ENCODE measurements at places on chromosomes 12 and 14. TPM values are rescaled to one million over a fixed set of nuclear protein-coding genes. Genes with fewer than 3 reads are reported as not detected.

AKAP3 gene
- 2.3 TPM for total RNA-seq

DBX2 gene
- total RNA-seq: not detected

SELPLG gene
- 1.7 TPM for total RNA-seq

HOXC10 gene
- total RNA-seq: 4.0 TPM

KRT72 gene
- not detected for total RNA-seq

LEMD3 gene
- total RNA-seq: 14.9 TPM

IFNG-AS1 gene
- not detected for total RNA-seq

TMBIM4 gene
- total RNA-seq: 127 TPM

DDIT3 gene
- 24.8 TPM for total RNA-seq

CFAP251 gene
- total RNA-seq: 1.5 TPM

DNA sequence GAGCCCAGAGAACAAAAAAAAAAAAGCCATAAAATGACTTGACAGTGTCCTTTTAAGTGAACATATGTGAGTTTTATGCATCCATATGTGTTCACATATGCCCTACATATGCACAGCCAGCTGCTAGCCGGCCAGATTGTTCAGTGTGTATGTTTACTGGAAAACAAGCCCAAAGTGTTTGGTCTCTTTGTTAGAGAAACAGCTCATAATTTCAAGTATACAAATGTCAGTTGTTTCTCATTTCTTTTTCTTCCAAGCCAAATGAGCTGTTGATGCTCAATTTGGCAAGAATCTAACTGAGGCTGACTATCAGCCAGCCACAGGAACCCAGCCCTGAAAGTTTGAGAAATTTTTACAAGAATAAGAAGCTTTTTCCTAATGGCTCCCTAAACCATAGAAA lies 60.8 kb upstream of the TSPAN8 start:
- DNase-seq: no peak

GRCh38 chr12:110355073-110355472 lies 48.4 kb downstream of the ANAPC7 start:
- DNase-seq: no peak

DNA sequence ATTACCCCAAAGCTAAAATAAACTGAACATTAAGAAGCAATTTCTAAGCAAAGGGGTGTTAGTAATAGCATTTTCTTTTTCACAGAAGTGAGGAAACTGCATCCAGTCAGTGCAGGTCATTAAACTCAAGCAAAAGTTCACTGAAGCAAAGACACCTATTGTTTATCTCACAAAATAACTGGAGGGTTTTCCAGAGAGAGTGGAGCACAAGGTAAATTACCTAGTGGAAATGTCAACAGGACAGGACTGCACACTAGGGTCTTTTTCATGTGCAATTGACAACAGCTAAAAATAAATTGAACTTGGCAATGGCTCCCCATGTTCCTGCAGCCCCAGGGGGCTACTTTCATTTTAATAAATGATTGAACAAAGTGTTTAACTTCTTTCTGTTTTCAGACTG lies 742.0 kb downstream of the GALC start:
- no peak for DNase-seq

GRCh38 chr14:52286661-52287649 lies 19.5 kb downstream of the PTGDR start:
- peak; percentile 9 for DNase-seq

GRCh38 chr14:62308891-62309290 lies 546.7 kb downstream of the SNAPC1 start:
- no peak for DNase-seq

- DNase-seq: peak; percentile 78
Observed at GRCh38 chr12:89960011-89960507, 251.4 kb upstream of the ATP2B1 start.

- no peak for DNase-seq
Observed at GRCh38 chr14:105577314-105577861, 51.0 kb downstream of the TMEM121 start.

GRCh38 chr14:103512701-103513611 lies 9.7 kb downstream of the CKB start:
- DNase-seq: no peak

- DNase-seq: no peak
Observed at GRCh38 chr14:91409928-91410718, 7.5 kb downstream of the CCDC88C start.

- no peak for DNase-seq
Observed at GRCh38 chr12:25574761-25575160, 21.7 kb upstream of the LMNTD1 start.

GRCh38 chr12:63857771-63858670 lies 13.5 kb downstream of the SRGAP1 start:
- peak; percentile 25 for DNase-seq

DNA sequence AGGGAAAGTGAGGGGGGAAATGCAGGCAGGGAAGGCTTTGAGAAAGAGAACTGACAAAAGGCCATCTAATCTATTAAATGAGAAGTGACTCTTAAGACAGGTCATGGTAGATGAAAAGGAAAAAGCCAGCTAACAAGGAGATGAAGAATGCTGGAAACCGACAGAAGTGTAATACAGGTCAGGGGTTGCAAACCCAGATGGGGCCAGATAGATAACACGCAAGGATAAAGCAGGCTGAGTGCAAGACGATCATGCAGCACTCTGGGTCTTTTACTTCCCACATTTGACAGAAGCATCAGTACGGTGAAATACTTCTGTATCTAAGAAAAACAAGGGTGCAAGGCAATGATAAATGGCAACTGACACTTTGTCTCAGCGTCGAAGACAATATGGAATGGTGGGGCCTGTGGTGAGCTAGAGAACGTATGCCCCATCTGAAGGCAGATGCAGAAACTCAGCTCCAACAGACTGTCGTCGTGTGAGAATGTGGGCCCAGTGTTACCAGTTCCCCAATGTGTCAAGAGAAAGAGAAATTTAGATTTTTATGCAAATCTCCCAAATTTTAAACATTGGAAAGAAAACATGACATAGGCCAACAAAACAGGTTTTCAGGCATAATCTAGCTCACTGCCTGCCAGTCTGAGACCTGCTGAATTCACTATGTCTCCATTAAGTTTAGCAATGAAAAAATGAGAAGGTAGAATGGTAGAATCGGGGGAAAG lies 187.4 kb downstream of the PHLDA1 start:
- no peak for DNase-seq

- no peak for DNase-seq
Observed at GRCh38 chr12:106239951-106240335, 7.9 kb downstream of the CKAP4 start.

DNA sequence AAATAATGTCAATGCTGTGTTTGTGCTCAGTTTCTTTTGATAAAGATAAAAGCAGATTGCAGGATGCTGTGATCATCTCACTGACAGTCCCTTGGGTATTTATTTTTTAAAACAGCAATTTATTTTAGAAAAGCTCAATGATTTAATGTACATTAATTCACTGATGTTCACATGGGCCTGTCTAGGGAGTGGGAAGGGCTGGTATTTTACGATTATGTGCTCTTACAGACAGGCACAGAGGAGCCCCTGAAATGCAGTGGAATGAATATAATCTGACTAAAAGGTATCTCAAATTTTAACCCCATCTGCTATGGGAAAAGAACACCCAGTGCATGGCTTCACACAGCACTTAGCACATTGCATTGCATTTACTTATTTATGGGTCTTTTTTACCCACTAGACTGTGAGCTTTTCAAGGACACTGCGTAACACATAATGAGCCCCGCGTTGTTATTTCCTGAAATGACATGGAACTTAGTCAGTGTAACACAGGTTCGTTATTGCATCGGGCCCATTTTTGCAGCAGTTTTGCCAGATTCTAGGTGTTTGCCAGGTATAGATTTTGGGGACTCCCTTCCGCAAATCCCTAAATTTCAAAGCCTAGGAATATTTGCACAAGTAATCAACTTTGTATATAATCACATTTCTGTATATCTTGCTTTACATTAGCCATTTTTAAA lies 425.3 kb upstream of the FBXO33 start:
- DNase-seq: no peak
